ENCODE measurements at places on chromosomes 6 and 20. TPM values are rescaled to one million over a fixed set of nuclear protein-coding genes. Genes with fewer than 3 reads are reported as not detected.

Gene OXT
- total RNA-seq = 1.8 TPM

DNA sequence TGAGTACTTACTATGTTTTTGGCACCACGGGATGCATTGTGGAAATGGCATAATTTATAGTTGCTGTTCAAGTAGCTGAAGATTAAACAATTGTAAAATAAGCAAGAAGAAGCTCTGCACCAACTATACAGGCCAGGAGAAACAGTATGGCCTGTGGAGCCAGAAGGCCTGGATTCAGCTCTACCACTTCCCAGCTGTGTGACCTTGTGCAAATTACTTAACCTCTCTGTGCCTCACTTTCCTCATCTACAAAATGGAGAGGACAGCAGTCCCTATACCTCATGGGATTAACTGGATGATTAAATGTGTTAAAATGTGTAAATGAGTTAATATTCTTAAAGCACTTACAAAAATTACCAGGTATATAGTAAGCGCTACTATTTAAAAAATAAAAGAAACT is 49.1 kb downstream of the CNKSR3 start:
- H3K36me3 ChIP-seq = no peaks in the 10 kb centered on the region
- peaks cover 9% of the 10 kb centered on the region for H3K4me1 ChIP-seq
- no peak overlapping the region for H3K27ac ChIP-seq
- peaks cover 16% of the 10 kb centered on the region for H3K27me3 ChIP-seq

DNA sequence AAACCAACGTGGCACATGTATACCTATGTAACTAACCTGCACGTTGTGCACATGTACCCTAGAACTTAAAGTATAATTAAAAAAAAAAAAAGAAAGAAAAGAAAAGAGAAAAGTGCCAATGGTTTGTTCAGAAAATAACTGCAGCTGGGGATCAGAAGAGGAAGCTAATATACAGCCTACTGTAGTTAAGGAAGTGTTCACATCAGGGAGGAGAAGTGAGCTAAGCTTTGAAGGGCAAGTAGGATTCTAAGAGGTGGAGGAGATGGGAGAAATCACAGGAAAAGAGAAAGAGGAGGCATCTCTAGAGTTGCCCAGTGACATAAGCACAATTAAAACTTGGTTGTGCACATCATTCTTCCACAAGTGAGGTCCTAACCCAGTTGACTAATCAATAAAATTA is 214.4 kb upstream of the DTNBP1 start:
- no peaks in the 10 kb centered on the region for H3K36me3 ChIP-seq
- H3K27me3 ChIP-seq = peaks cover 12% of the 10 kb centered on the region
- H3K4me3 ChIP-seq = no peak overlapping the region
- peaks cover 63% of the 10 kb centered on the region for H3K4me1 ChIP-seq
- no peak overlapping the region for H3K27ac ChIP-seq

DNA sequence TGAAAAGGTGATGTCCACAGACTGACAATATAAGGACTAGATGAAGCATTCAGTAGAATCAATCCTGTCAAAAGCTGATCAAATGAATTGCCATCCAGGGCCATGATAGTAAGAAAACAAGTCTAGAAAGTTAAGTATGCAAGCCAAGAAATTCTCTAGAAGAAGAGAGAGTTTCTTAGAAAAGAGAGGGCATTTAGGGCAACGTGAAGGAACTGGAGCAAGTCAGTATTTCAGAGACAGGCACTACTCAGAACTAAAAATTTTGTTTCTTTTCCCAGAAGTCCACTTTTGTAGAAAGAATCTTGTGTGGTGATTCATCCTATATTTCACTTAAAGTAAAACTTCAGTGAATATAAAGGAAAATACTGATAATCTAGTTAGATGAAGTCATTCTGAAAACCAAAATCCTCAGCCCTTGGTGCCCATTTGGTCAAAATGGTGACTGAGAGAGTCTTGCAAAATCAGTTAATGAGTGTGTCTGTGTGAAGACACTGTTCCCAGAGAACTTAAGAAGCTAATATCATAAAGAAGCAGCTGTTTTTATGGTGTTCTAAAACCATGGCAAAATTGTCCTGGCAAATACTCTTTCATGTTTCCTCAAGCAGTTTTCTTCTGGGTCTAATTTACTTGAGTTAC is 82.2 kb downstream of the COL19A1 start:
- H3K4me1 ChIP-seq = no peaks in the 10 kb centered on the region
- no peak overlapping the region for H3K4me3 ChIP-seq
- H3K27me3 ChIP-seq = peaks cover 13% of the 10 kb centered on the region
- no peak overlapping the region for H3K27ac ChIP-seq
- no peaks in the 10 kb centered on the region for H3K36me3 ChIP-seq

DNA sequence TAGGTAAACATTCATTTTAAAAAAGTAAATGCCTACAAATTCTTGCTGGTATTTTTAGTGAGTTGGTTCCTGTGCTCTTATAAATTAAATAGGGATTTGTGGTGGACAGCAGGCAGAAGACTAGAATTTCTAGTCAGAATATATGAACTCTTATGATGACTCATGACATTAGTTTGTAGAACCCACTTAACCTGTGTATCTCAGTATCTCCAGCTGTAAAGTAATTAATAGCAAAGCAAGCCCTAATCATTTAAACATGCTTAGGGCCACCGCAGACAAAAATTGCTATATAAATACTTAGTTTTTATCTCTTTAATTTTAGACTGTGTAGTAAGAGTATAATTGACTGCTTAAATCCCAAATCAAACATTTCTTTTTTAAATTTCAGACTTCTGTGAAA is 2.4 kb downstream of the FAM135A start:
- H3K36me3 ChIP-seq = peaks cover 7% of the 10 kb centered on the region
- peak overlapping the region; percentile 77 for H3K4me3 ChIP-seq
- H3K27me3 ChIP-seq = no peaks in the 10 kb centered on the region
- no peak for DNase-seq

- peaks cover 1% of the 10 kb centered on the region for H3K36me3 ChIP-seq
- H3K4me3 ChIP-seq = no peak overlapping the region
- no peak for DNase-seq
- H3K4me1 ChIP-seq = peaks cover 20% of the 10 kb centered on the region
- H3K27ac ChIP-seq = peak overlapping the region; percentile 65
These were observed 142.3 kb downstream of the ATXN1 start for GRCh38 chr6:16618962-16619361.

GRCh38 chr6:18359237-18359885 is 27.8 kb upstream of the RNF144B start:
- H3K4me1 ChIP-seq = no peaks in the 10 kb centered on the region
- H3K27me3 ChIP-seq = peaks cover 46% of the 10 kb centered on the region
- no peak overlapping the region for H3K4me3 ChIP-seq
- no peak overlapping the region for H3K27ac ChIP-seq
- H3K36me3 ChIP-seq = peaks cover 8% of the 10 kb centered on the region
- DNase-seq = no peak
